Sigmoid colon (tissue), 7 donors: ENCODE measurements at places on chromosomes 2 and 18.

GRCh38 chr2:45255563-45255962 is 246.3 kb upstream of the SIX2 start:
- no peak for DNase-seq

DNA sequence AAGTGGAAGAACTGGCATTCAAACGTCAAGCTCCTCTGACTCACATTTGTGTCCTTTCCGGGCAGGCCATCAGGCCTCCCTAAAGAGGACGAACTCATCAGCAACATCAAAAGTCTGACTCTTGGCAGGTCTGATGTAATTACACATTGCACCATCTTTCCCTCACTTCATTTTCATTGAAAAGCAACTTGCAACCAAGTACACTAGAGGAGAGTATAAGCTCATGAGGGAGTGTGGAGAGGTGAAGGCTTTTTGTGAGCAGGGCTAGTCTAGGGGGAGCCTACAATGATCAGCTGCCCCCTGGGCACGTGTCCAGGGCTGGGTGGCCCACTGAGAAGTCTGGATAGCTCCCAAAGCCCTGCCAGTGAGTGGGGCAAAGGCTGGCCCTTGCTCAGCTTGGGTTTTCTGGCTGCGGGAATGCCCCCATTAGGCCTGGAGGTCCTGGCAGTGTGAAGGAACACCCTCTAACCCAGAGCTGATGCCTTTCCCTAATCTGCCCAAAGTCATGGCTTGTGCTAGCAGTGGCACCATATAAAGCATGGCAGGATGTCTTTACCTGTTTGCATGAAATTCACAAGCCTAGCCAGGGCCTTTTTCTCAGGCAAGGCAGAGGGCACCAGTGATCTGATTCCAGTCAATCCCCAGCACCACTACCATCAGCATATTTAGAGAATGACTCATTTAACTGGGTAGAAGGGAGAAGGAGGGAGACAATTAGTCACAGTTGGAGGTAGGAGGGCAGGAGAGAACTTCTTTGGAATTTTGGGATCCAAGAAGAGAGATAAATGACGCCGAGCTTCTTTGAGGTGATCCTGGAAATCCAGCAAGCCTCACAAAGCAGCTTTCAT is 8.5 kb upstream of the DAW1 start:
- no peak for DNase-seq

- DNase-seq: no peak
Observed at GRCh38 chr2:64482765-64483504, 29.0 kb downstream of the LGALSL start.

- no peak for DNase-seq
Observed at GRCh38 chr18:6564950-6565814, 150.5 kb upstream of the L3MBTL4 start.

- no peak for DNase-seq
Observed at GRCh38 chr2:96344011-96344410, 8.4 kb downstream of the NCAPH start.

DNA sequence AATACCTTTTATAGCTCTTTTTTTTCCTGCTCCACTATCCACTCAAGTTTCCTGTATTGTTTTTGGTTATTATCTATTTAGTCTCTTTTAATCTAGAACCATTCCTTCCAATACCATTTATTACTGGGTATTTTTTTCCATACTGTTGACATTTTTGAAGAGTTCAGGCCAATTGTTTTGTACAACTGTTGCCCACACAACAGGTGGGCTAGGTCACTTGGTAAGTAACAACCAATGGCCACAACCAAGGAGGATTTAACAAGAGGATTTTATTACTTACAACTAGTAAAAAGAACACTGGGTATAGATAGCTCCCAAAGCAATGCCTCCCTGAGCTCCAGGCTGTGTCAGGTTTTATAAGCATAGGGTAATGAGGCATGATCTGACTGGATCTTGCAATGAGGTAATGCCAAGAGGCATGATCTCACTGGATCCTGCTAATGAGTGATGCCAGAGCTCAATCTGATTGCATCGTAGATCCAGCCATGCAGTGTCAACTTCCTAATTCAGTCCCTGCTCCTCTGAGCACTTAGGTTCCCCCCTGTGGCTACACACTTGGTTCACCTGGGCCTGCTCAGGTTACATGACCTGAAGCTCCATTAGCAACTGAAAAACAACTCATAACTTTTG is 7.1 kb upstream of the CEP68 start:
- DNase-seq: no peak

GRCh38 chr2:162258686-162259085 is 15.4 kb upstream of the FAP start:
- no peak for DNase-seq

- DNase-seq: no peak
Observed at GRCh38 chr2:140624200-140624599, 1506.6 kb downstream of the LRP1B start.

DNA sequence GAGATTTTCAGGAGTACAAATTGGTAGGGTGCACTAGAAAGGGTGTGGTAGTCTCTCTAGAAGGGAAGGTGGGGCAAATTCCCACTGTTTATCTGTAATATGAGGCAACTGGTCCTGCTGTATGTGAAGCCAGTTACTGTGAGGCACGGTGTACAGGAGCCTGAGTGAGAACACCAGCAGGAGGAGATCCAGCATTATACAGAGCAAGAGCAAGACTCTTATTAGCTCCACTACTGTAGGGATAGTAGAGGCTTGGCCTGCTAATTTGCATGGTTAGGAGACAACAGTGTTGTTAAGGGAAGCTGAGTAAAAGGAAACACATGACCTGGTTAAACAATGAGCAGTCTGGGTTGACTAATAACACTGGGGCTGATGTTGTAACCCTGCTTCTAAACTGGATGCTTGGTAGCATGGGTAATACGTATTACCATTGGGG is 76.3 kb upstream of the WDSUB1 start:
- no peak for DNase-seq

DNA sequence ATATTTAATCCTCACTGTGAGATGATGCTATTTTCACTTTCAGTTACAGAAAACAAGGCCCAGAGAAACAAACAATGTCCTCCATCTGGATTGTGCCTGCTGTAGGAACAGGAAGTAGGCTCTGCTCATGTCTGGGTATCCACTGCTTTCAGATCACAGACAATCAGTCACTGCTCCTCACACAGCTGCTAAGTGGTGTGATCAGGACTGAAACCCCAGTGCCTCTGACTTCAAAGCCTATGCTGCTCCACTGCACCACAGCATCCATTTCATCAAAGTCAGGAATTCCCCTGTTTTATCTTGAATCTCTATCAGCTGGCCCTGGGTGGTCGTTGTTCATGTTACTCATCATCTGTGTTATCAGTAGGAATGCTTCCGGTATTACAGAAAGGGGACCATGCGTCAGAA is 303.8 kb upstream of the TRIB2 start:
- DNase-seq: no peak

DNA sequence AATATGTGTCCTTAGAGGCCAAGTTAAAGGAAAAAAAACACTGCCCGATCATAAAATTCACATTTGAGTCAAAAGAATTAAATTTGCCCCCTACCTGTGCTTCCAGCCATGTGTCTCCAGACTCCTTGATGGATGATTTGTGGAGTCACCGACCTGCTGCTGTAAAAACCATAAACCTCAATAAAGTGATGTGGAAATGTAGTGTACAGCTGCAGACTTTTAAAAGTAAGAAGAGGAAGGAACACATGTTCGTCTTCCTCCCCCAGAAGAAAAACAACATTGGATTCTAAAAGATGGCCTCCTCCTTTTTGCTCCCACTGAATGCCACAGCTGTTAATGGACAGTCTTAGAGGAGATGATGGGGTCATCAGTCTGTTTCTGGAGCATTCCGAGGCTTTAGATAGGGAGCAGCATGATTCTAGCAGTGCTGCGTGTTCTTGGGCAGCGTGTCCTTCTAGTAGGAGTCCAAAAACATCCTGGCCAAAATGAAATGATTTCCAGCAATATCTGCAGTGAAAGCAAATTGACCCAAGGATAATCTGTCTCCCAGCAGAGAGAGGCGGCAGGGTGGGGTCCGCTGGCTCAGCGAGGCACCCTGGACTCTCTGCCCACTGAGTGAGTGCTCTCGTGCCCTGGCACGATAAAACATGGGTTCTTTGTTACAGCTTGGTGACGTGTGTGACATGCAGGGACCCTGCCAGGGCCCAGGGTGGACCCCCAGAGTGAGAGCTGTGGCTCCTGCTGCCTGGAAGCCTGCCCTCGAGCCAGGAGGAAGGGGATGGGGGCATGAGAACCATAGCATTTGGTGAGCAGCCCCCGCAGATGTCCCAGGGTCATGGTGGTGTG is 196.1 kb downstream of the FAM210A start:
- DNase-seq: peak; percentile 61

DNA sequence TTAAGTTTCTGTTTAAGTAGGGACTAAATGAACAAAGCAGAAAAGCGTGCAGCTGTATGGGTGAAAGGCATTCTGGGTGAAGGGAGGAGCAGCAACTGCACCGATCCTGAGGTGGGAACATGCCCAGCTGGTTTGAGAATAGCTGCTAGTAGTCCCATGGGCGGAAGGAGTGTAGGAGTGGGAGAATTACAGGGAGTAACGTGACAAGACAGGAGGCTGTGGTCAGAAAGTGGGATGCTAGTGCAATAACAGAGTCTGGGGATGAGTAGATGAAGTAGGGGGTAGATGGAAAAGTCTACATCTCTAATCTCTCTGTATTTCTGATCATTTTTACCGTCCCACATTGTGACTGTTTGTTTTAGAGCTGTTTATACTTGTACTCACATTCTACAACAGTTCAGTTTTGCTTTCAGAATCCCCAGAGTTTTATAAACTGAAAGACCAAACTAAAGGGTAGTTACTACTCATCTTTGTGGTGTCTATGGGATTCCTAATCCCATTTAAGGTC is 118.9 kb downstream of the LCLAT1 start:
- no peak for DNase-seq

DNA sequence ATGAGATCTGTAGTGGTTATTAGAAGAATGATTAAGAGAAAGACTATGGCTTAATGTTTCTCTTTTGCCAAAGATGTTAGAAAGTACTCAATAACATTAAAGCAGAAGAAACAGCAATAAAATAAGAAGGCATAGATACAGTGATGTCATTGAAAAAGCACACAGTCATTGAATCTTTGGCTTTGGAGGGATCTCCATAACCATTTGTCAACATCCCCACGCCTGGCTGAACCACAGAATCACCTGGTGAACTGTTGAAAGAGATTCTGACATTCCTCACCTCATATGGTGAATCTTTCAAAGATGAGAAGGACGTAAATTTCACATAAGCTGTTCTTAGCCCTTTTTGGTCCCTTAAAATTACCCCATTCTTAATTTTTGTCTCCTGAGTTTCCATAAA is 324.6 kb upstream of the NRP2 start:
- no peak for DNase-seq

DNA sequence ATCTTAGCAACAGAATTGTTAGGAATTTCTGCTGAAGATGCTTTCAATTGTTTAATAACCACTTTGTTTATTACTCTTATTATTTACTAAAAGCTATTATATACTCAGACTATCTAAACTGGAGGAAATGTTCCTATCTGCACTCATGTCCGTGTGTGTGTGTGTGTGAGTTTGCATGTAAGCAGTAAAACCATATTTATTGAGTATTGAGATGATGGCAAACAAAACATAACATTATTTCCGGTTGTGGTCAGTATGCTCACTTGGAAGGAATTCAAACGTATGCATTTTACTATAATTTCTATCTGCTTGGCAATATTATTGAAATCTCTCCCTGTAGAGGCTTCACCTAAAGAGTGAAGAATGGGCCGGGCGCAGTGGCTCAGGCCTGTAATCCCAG is 43.0 kb upstream of the ZNF804A start:
- DNase-seq: no peak

GRCh38 chr2:20281876-20282275 is 56.9 kb upstream of the SDC1 start:
- DNase-seq: no peak

DNA sequence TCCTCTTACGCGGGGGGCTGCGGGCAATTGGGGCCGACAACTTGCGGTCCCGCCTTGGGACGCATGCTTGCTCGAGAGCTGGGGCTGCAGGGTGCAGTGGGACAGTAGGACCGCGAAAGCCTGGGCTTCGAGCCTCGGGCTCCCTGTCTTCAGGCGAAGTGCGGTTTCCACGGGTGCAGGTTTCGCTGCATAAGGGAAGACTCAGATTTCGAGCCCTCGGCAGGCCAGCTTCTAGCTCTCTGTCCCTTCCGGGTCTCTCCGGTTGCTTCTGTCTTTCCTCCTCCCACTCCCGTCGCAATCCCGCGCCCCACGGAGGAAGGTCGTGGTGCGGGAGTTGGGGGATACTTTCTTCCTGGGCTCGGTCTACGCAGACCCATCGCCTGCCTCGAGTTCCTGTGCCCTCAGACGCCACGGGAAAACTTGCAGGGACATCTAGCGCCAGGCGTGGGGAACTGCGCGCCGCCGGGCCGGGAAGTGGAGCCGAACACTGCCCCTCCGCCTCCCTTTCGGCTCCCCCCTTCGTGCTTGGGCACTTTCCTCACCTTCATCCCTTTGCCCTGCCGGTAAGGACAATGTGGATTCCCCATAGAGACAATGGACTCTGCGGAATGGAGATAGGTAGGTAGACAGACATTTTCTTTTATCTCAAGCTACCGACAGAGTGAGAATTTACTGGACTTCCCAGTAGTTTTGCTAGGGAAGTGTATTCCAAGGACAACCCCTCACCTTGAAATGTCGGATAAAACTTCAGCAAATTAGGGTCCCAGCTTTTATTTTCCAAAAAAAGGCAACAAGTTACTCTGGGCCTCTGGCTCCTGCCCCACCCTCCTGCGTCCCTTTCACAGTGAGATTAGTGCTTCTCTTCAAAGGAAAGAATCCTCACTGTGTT is 4.2 kb upstream of the HOXD13 start:
- DNase-seq: no peak

GRCh38 chr2:186881660-186882059 is 32.7 kb upstream of the ZSWIM2 start:
- no peak for DNase-seq

GRCh38 chr2:241904791-241905710 is 35.5 kb downstream of the RTP5 start:
- no peak for DNase-seq

GRCh38 chr2:238975408-238975807 is 127.5 kb downstream of the TWIST2 start:
- DNase-seq: no peak

GRCh38 chr2:43225093-43225787 is 1.2 kb downstream of the ZFP36L2 start:
- DNase-seq: peak; percentile 87

GRCh38 chr2:65438137-65438899 is 5.9 kb upstream of the SPRED2 start:
- DNase-seq: no peak

- DNase-seq: no peak
Observed at GRCh38 chr2:52193804-52194203, 1161.9 kb upstream of the NRXN1 start.

GRCh38 chr2:105404736-105405135 is 5.9 kb upstream of the FHL2 start:
- DNase-seq: no peak
